Neural crest cell (in vitro differentiated cells): ENCODE measurements at places on chromosomes 5 and 9. TPM values are rescaled to one million over a fixed set of nuclear protein-coding genes. Genes with fewer than 3 reads are reported as not detected.
A peak's percentile ranks its signal among the peaks of the same experiment; 100 is the strongest.

GRCh38 chr5:27592231-27592630, 553.8 kb upstream of the CDH9 start:
- DNase-seq: no peak

DNA sequence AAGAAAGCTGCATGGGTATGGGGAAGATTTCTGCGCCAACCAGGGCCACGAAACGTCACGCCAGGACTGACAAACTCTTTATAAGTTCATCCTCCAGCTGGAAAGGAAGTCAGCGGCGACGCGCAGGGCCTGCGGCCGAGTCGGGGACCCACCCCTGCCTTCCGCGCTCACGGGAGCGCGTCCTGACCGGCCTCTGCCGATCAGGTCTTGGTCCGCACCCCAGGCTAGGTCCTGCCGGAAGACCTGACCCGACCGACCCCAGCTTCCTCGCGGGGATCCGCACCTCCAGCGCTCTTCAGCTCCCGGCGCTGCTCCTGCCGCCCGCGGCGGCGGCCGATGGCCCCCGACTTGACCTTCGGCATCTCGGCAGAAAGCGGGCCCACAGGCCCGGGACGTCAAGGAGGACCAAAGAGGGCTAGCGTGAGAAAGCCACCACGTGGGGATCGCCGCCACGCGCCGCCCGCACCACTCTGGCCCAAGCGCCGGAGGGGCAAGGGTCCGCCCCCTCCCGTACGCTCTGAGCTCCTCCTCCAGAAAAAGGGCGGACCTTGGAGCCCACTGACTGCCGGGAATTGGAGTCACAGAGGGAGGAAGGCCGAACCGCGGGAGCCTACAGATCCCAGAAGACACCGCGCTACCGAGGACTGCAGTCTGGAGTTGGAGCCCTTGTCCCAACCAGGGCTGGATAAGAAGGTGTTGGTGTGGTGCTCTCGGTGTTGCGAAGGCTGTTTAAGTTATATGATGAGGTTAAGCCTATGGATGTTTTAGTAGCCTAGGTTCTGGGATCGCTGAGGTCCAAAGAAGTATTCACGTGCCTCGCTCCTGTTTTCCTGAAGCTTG, at the start of gene DIMT1:
DIMT1 (minus strand) TSS at position 495 of the 840 bp plus-strand sequence; CDS start at position 362, 133 bp downstream.
- DNase-seq: peak; percentile 87

DNA sequence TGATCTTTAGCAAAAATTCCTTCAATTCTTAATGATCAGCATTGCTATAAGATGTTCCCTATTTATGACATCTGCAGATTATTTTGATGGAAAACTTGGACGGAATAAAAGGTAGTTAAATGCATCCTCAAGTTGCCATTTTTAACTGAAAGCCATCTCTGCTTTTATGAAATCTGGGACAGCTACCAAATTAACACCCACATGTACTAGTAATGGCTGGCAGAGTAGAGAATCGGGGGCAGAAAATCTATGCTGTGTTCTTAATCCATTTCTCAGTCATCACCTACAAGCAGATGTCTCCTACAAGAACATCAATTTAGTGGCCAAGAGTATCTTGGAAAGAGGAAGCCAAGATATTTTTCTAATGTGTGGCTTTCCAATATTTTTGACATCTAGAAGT, 22.1 kb upstream of the C9orf57 start:
- no peak for DNase-seq

The SH3PXD2B gene
- 86.1 and 89.1 TPM in 2 replicates for total RNA-seq

The UNC5A gene
- 0.32 and 0.70 TPM in 2 replicates for total RNA-seq
